Inflammatory macrophage treated with lipopolysaccharide for 4 hours (primary cell): ENCODE measurements at places on chromosomes 2 and 18.

DNA sequence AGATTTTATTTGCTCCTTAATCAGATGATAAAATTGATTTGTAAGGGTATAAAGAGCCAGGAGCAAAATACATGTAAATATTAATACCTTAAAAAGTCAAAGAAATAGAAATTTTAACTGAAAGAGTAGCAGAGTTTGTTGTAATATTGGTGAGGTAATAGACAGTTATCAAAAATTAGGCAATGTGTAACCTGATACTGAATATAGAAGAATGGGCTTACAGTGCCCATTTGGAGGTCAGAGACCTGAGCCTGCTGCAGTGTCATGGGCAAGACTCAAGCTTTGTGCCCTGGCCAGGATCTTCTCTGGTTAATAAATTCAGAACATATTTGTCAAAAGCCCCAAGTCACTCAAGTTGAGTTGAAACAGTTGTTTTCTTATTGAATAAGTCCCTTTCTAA lies 29.7 kb upstream of the TMEM247 start:
- no peak for DNase-seq

DNA sequence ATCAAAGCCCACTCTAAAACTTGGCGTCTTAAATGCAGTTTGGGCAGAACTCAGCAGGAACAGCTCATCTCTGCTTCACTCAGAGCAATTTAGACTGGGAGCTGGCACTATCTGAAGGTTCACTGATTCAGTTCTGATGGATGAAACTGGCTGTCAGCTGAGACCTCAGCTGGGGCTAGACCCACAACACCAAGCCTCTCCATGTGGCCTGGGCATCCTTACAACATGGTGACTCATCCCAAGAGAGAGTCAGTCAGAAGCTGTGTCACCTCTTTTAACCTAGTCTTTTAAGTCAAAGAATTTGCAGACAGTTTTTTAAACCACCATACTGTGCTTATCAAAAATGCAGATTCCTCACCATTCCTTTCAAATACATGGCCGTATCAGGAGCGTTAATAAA lies 62.6 kb upstream of the ZNF397 start:
- DNase-seq, result no peak

DNA sequence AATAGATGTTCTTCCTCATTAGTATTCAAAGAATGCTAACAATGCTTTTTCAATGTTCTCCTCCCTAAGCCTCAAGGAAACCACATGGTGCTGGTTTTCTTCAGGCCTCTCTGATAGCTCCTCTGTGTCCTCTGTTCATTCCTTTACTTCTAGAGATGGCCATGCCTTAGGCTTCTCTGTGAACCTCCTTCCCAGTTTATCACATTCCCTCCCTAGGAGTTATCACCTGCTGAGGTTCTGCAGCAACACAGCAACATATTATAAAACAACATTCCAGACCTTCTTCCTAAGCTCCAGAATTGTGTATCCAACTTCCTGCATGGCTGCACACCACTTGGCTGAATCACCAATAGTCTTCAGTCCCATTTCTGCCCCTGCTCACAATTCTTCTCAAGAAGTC lies 325.5 kb downstream of the IRS1 start:
- DNase-seq, result no peak

GRCh38 chr2:205808486-205809121 lies 126.3 kb downstream of the NRP2 start:
- no peak for DNase-seq

DNA sequence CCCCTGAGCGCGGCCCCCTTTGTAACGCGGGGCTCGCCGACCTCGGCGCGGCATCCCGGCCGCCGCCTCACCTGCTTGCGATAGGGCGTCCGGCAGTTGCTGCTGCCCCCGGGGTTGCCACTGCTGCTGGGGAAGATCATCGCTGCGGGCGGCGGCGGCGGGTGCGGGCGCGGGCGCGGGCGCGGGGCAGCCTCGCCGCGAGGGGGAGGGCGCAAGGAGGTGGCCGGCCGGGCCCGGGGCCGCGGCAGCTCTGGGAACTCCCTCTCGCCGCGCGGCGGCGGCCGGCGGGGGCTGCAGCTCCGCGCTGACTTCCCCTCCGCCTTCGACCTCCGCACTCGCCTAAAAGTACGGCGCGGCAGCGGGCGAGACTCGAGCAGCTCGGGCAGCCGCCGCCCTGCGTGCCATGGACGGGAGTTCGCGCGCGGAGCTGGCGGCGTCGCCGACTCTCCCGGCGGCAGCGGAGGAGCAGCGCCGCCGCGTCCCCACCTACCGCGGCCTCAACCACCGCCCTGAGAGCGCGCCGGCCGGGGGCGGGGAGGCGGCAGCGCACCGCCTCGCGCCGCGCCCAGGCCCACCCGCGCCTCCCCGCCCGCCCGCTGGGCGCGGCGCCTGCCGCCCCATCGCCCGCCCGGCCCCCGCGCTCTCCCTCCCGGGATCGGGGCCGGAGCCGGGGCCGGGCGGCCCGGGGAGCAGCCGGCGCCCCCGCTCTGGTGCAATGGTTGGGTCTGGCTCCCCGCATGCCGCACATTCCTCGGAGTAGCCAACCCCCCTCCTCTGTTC lies 86.0 kb downstream of the RBMS1 start:
- DNase-seq, result peak; percentile 72
